ENCODE measurements at places on chromosomes 2 and 18.

- DNase-seq = no peak
Observed at GRCh38 chr2:168920504-168921157, 19.5 kb downstream of the G6PC2 start.

GRCh38 chr18:43627848-43628530, 350.7 kb upstream of the SYT4 start:
- DNase-seq = no peak

- DNase-seq = no peak
Observed at GRCh38 chr2:117917223-117917917, 96.5 kb downstream of the CCDC93 start.

GRCh38 chr2:167196461-167197252, 308.4 kb downstream of the XIRP2 start:
- DNase-seq = no peak

- no peak for DNase-seq
Observed at GRCh38 chr18:51739044-51739666, 541.7 kb upstream of the MEX3C start.

GRCh38 chr18:23922939-23923338, 91.6 kb upstream of the TTC39C start:
- DNase-seq = no peak

All from stimulated activated CD4-positive, alpha-beta T cell treated with anti-CD3 and anti-CD28 coated beads, Interleukin-12 subunit alpha, Interleukin-12 subunit beta, amount 100 ng/mL, for 24 hours (primary cell).